ENCODE measurements at places on chromosomes 1 and 21.

GRCh38 chr1:58249737-58250586, 296.6 kb downstream of the OMA1 start:
- DNase-seq = peak; percentile 45

- no peak for DNase-seq
These were observed 56.5 kb downstream of the GPATCH2 start for GRCh38 chr1:217574265-217574949.

GRCh38 chr1:76250271-76250670, 175.7 kb downstream of the ST6GALNAC3 start:
- DNase-seq = no peak

GRCh38 chr1:116825207-116825719, 71.0 kb downstream of the CD2 start:
- peak; percentile 59 for DNase-seq

DNA sequence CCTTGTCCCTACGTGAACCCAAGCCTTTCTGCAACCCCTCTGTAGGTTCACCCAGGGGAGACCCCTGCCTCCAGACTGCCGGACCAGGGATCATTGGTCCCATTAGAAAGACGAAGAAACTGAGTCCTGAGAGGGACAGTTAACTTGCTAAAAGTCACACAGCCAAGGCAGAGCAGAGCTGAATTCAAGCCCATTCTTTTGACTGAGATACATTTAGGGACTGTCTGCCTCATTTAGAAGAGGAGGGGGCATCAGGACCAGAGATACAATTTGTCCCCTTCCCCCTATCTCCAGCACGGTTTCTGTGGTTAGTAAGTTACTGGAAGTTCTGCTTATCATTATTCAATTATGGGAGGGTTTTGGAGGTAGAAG, 19.1 kb downstream of the KCNQ4 start:
- no peak for DNase-seq

GRCh38 chr1:226154593-226154992, 31.9 kb downstream of the ACBD3 start:
- DNase-seq = no peak

GRCh38 chr1:90671741-90672140, 45.4 kb downstream of the BARHL2 start:
- no peak for DNase-seq

DNA sequence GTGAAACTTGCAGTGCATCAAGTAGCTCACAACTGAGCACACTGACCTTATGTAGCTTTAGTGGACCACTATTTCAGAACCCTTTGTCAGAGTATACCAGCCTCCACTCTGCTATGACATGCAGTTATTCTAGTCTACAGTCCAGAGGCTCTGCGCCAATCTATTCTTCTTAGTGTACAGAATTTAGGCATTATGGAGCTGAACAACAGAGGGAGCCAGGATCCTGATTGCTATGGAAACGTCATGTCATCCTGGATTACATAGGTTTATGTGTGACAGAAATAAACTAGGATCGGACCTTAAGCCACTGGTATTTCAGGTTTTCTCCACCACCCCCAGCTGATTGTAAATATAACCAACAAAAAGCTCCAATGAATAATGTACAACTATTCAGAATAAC, 48.1 kb upstream of the EEIG2 start:
- DNase-seq = no peak

- DNase-seq = no peak
These were observed 19.3 kb upstream of the ACBD6 start for GRCh38 chr1:180521474-180522212.

- no peak for DNase-seq
These were observed 71.8 kb downstream of the NME7 start for GRCh38 chr1:169295846-169296245.

DNA sequence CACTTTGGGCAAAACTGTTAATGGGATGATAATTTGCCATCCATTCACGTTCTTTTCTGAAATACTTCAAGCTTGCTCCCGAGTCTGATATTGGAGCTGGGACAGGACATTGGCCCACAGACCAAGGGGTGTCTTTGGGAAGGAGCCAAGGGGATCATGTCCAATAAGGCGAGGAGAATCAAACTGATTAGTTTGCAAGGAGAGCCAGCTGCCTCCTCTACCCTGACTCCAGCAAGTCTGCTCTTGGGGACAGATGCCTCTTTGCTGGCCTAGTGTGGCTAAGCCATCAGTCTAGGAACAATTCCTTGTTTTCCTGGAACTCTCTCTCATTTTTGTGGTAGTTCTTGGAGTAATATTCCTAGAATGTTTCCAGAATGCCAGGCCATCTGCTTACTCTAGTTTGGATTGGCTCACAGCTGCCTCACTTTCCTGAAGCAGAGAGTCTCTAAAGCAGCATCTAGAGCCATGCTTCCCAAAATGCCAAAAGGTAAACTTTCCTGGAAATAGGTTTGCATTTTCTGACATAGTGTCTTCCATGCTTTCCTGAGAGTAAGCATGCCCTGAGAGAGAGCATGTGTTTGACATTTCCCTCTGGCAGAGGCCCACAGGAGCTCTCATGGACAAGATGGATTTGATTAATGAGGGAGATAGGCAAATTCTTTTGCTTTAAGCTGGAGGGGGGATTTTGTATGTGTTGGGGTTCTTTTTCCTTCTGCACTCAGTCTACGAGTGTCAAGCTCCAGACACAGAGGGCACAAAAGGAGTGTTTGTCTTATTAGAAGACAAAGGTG, 145.6 kb downstream of the GDAP2 start:
- no peak for DNase-seq
